Fibroblast of upper back skin (primary cell): ENCODE measurements at places on chromosomes 2 and 18.

DNA sequence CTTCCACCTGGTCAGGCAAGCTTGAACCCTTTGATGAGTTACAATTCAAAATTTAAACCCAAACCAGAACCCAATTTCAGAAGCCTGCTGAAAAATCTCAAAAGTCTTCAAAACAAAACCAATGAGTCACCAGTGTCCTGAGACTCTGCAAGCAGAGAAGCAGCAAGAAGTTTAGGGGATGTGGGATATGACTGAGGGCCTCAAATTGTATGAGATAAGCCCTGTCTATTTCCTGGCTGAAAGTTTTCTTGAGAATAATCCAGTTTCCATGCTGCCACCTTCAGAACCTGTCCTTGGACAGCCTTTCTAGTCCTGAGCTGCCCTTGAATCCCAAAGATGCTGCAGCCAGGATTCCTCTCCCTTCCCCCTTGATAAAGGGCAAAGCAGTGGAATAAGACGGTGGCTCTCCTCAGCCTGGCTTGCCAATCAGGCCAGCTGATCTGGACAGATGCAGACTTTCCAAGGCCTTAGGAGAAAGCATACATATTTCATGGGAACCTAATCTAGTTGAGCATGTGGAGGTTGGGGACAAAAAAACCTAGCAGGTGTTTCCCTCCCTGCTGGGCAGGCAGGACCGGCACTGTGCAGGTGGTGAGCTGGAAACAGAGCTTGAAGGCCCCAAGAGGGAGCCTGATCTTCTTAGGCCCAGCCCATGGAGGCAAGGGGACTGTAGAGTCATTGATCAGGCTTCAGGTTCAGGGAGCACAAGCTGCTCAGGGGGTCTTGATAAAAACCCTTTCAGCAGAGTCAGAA is 278.0 kb upstream of the MGAT5 start:
- DNase-seq = no peak

DNA sequence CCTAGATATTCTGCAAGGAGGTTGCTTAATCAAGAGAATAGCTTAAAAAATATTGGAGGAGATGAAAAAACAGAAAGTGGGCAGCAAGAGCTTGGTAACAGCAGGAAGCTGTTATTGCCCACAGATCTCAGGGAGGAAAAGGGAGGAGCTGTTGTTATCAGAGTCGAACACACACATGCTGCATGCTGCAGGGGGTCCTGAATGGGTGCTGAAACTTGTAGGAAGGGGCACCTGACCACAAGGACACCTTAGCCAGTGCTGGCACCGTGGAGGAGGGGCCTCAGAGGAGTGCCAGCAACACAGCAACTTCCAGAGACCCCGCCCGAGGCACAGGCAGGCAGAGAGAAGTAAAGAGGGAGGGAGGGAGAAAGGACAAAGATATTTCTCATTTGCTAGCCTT is 332.9 kb downstream of the SOCS6 start:
- no peak for DNase-seq

DNA sequence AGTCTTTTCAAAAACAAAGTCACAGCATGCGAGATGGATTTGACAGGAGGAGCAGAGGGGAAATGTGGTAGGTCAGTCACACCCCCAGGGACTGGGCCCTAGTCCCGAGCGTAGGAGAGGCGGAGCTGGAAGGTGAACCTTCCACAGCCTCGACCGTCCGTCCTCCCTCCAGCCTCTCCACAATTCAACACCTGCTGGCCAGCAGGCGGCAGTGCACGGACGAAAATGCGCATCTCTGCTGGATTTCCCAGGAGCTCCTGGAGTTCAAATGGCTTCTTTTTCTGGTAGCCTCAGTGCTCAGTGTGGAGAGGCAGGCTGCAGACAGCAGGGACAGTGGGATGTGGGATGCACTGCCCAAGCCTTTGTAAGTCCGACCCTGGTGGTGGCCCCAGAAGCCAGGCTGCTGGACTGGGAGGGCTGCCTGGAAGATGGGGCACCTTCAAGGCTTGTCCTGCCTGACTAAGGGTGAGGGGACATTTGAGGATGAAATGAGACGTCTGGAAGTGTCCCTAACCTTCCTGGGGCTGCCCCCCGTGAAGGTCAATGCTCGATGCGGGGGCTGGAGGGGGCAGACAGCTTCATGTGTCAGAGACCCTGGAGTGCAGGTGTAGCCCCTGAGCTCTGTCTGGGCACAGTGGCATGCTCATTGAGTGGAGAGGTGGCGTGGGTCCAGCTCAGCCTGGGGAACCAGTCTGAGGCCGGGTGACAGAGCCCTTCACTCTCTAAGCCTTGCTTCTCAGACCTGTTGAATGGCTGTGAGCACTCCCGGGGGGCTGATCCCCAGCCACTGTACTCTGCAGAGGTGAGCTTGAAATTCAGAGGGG is 189.5 kb downstream of the TFCP2L1 start:
- peak; percentile 54 for DNase-seq

GRCh38 chr18:58787536-58788149 is 77.0 kb upstream of the ZNF532 start:
- DNase-seq = no peak

GRCh38 chr2:236600892-236601291 is 31.3 kb downstream of the ACKR3 start:
- DNase-seq = no peak

- no peak for DNase-seq
These were observed 20.9 kb downstream of the TMEM237 start for GRCh38 chr2:201622306-201622970.

- DNase-seq = no peak
These were observed 54.1 kb downstream of the PXDN start for GRCh38 chr2:1690056-1690775.

DNA sequence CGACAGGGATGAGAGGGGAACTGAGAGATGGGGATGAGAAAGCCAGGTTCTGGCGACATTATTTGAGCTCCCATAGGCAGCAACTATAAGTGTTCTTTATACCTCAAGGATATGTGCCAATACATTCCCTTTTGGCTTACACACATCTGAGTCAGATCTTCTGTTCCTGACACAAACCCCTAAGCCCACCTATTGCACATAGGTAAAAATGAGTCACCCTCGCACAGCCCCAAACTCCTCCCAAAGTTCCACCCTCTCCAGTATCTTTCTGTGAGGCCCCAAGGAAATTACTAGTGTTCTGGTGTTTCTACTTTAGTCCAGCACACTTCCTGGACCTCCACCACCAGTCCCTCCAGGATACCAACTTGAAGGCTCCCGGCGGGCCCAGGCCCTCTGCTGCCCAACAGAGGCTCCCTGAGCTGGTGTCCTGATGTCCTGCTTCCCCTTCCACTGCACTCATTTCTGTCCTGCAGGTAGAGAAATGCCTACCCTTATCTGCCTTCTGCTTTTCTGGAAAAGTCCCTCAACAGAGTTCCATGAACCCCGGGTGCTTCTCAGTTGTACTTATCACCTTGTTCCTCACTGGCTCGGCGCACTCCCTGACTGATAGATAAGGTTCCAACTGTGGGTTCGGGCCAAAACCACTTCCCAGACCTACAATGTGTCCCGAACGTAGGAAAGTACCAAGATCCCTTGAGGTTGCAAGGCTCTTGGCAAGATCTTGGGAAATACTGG is 125.5 kb downstream of the EN1 start:
- no peak for DNase-seq

DNA sequence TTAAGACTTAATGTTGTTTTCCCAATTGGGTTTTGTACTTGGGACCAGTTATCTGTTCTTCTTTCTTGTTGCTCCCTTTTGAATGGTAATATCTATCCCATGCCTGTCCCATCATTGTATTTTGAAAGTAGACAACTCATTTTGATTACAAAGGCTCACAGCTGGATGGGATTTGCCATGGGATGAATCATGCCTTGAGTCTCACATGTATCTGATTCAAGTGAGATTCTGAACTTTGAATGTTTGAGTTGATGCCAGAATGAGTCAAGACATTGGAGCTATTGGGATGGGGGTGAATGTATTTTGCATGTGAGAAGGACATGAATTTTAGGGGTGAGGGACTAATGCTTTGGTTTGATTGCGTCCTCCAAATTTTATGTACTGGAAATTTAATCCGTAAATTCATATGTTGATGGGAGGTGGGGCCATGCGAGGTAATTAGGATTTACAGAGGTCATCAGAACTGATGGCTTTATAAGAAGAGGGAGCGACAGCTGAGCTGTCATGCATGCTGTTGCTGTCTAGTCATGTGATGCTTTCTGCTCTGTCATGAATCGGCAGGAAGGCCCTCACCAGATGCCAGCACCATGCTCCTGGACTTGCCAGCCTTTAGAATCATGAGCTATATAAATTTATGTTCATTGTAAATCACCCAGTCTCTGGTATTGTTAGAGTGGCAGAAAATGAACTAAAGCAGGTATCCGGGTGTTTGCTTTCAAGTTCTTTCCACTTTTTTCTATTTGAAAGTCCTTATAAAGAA is 741.3 kb upstream of the RAB6C start:
- DNase-seq = peak; percentile 92

DNA sequence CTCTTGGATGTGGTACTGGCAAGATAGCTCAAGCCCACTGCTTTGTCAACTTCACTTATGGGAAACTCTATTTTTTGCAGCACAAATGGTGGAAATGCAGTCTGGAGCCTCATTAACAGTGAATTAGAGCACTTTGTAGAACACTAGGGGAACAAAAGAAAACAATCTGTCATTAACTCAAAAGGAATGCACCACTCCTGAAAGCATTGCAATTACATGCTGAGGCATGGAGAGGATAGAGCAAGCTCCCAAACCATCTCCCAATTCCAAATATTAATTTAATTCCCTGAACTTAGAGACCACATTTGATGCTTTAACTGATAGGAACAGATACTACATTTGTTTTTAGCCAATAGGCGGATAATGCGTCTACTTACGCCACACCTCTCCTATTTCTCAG is 32.8 kb upstream of the TANC1 start:
- no peak for DNase-seq

GRCh38 chr18:63850020-63850419 is 37.5 kb upstream of the SERPINB2 start:
- DNase-seq = peak; percentile 31

DNA sequence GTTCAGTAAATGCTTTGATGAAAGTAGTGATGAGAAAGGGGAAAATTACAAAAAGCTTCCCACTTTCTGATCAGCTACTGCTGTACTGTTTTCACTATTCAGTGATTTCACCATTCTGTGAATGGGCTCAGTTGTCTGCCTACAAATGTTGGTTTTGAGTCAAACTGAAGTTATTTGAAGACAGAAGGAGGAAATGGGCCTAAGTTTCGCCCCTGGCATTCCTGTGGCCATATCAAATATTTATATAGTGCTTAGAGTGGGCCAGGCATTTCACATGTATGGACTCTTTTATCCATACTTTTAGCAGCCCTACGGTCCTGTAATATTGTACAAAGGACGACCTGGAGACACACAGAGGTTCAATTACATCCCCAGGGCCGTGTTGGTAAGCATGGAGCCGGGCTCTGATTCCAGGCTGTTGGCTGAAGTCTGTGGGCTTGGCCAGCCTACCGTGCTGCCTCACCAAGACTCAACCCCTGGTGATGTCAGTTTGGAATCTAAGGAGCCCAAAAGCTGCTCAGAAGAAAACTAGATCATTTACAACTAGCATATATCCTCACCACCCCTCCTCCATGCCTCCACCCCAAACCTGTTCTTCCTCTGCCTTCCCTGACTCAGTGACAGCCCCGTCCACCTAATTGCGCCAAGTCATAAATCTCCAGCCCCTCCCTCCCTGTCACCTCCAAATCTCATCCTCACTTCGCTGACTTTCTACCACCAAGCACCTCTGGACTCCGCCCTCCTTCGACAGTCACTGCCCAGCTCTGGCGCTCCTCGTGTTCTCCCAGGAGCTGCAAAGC is 10.1 kb upstream of the GRHL1 start:
- DNase-seq = peak; percentile 84

DNA sequence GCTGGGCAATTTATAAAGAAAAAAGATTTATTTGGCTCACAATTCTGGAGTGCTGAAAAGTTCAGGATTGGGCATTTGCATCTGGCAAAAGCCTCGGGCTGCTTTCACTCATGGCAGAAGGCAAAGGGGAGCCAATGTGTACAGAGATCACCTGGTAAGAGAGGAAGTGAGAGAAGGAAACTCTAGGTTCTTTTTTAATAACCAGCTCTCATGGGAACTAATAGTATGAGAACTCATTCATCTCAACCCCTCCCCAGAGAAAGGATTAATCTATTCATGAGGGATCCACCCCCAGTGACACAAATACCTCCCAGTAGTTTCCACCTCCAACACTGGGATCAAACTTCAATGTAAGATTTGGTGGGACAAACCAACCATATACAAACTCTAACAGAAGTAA is 129.0 kb downstream of the EVA1A start:
- no peak for DNase-seq

DNA sequence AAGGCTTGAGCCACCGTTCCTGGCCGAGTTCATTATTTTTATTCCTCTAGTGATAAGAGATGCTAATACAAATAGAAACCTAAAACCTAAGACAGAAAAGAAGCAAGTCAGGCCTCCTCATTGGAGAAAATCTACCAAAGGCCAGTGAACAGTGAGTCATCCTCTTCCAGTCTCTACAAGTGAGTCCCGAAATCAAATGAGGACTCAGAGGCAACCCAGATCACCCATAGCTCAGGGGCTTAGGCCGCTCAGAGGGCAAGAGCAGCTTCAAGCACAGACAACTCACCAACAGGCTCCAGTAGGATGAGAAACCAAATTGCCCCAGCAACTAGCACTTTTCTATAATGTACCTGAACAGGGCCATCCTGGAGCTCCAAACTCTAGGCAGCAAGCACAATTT is 42.7 kb upstream of the ACMSD start:
- DNase-seq = no peak

DNA sequence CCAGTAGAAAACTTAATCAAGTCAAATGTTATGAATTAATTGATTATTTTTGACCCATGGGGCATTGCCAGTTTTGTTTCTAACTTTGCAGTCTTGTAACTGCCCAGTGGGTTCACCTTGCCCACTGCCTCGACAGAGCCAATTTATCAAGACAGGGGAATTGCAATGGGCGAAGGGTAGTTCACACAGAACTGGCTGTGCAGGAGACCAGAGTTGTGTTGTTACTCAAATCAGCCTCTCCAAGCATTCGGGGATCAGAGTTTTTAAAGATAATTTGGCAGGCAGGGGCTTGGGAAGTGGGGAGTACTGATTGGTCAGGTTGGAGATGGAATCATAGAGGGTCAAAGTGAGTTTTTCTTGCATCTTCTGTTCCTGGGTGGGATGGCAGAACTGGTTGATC is 168.5 kb upstream of the COPS8 start:
- DNase-seq = no peak

- DNase-seq = peak; percentile 99
These were observed 228.6 kb upstream of the STK17B start for GRCh38 chr2:196399722-196400691.

GRCh38 chr2:70463997-70464396 is 89.6 kb downstream of the TGFA start:
- no peak for DNase-seq

- peak; percentile 51 for DNase-seq
These were observed 6.4 kb upstream of the PTPN4 start for GRCh38 chr2:119753041-119753929.
